ENCODE measurements at places on chromosomes 5 and 9. TPM values are rescaled to one million over a fixed set of nuclear protein-coding genes. Genes with fewer than 3 reads are reported as not detected.

Gene GABRA6
- not detected for total RNA-seq

Gene DAB2
- total RNA-seq, result 12.0 TPM

Gene MZB1
- total RNA-seq, result not detected

Gene RPL12
- total RNA-seq, result 3,245 TPM

Gene MACIR
- total RNA-seq, result 19.8 TPM

Gene TMEM252
- not detected for total RNA-seq

Gene ZNF346
- 12.5 TPM for total RNA-seq

Gene TRIM23
- 7.8 TPM for total RNA-seq

Gene KIAA0825
- total RNA-seq, result 0.55 TPM

Gene ARL14EPL
- total RNA-seq, result not detected

Gene CAMK2A
- 1.1 TPM for total RNA-seq

Gene KLF9
- total RNA-seq, result 3.5 TPM

Gene ADAM19
- total RNA-seq, result 13.7 TPM

Gene CDH18
- not detected for total RNA-seq

Gene PCDHGB3
- total RNA-seq, result 0.12 TPM

Gene ALDH1A1
- total RNA-seq, result 5,109 TPM
